NCI-H2227 treated with DMSO at 0.1 percent for 48 hours (cell line): ENCODE measurements at places on chromosomes 13 and 19.

GRCh38 chr13:32056316-32056715 lies 24.7 kb downstream of the FRY start:
- peak; percentile 45 for DNase-seq

DNA sequence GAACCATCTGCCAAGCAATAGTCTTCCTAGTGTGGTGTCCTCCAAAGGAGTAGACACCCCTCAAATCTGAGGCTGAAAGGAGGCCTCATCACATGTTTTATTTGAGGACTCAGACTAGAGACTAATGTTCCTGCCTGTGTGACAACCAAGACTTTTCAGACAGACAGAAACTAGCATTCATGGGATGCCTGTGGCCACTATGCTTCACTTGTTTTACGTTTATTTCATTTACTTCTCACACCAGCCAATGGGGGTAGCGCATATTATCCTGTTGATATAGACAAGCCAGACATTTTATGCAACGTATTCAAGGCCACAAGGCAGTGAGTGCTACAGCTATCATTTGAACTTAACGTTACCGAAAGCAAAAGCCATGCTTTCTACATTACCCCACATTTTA lies 391.7 kb upstream of the HTR2A start:
- no peak for DNase-seq

DNA sequence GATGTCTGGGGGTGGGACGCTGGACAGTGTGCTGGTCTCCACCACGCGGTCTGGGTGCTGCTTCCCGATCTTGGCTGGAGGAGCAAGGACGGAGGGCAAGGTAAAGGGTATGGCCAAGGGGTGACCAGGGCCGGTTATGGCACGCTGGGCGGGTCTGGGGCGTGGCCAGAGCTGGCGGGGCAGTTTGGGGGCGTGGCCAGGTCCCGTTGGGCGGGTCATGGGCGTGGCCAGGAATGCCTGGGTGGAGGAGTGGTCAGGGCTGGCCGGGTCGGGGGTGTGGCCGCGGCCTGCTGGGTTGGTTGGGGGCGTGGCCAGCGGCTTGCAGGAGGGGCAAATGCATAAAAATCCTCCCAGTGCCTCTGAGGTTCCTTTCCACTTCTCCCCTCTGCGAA lies 19.2 kb downstream of the GPX4 start:
- no peak for DNase-seq

GRCh38 chr19:50602935-50603334 lies 34.7 kb upstream of the LRRC4B start:
- DNase-seq = no peak

- DNase-seq = no peak
Observed at GRCh38 chr19:1632462-1633268, 19.8 kb downstream of the TCF3 start.

DNA sequence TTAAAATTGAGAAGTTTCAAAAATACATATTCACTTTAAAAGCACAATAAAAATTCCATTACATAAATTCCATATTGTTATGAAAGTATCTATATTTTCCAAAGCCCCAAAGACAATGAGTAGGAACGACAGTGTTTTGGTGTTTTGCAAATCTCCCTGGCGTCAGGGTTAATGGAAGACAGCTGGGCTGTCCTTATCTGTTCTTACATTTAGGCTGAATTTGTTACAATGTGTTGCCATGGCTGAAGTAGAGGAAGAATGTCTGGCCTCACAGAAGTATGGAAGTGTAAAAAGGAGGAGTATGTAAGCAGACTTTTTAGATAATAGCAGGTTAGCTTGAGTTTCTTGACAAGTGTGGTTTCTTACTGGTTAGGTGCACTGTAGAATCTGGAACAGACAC lies 124.4 kb upstream of the SPATA13 start:
- DNase-seq = no peak

GRCh38 chr19:33687481-33688170 lies 65.9 kb downstream of the CHST8 start:
- peak; percentile 61 for DNase-seq

- no peak for DNase-seq
Observed at GRCh38 chr19:6062274-6062673, 48.0 kb downstream of the RFX2 start.

- DNase-seq = no peak
Observed at GRCh38 chr13:113901642-113902041, 37.8 kb upstream of the GAS6 start.

DNA sequence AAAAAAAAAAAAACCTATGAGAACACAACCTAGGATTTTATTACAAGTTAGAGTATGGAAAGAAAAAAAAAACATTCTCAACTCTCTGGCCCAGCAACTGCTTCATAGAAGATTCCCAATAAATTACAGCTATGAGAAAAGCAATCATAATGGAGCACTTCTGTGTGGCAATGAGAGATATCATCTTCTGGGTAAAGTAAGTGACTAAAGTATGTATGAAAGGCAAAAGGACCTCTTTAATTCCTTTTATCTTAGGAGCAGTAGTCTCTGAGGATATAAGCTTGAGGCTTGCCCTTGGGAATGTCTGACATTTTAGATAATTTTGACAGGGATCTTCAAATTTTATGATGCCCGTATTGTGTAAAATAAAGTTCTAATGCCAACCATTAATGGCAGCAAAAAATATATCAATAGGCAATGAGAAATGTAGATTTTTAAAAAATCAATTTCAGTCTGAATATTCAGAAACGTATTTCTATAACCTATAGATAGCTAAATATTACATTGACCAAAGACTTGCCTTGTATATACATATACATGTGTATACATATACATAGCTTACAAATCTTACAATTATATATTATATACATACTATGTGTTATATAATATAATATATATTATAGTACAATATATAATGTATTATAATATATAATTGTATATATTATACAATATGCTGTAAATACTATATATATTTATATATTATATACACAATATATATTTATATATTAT lies 823.9 kb upstream of the SLITRK1 start:
- DNase-seq = no peak

DNA sequence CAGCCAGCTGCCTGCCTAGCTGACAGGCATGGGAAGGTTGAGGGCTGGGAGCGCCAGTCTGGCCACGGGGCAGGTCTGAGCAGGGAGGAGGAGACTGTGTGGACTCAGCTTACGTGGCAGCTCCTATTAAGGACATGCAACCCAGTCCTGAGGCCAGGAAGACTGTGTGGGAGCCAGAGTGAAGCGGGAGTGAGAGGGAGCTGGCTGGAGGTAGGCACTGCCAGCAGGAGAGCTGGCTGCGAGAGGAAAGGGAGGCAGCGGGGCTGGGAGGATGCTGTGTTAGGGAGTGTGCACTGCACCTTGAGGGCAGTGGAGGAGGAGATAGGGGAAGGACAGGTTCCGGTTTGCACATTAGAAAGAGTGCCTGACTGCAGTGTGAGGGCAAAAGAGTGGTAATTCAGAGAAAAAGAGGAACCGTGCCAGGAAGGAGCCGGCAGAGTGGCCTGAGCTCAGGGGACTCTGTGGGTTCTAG lies 99.2 kb downstream of the SLC7A1 start:
- DNase-seq = no peak

DNA sequence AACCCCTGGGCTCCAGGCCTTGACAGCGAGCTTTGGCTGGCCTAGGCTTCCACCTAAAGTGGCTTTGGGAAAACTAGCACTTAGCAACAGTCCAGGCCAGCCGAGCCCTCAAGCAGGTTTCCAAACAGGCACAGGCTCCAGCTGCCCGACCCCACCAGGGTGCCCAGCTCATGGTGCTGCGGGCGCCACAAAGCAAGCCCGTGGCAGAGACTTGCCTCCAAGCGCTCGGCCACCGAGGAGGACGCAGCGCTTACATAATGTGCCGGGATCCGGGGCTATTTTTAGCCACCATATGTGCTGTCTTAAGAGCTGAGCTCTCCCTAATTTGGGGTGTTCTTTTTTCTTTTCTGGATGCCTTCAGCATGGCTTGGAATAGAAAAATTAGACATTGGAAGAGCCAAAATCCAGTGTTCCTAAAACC lies 56.1 kb upstream of the F7 start:
- DNase-seq = no peak

DNA sequence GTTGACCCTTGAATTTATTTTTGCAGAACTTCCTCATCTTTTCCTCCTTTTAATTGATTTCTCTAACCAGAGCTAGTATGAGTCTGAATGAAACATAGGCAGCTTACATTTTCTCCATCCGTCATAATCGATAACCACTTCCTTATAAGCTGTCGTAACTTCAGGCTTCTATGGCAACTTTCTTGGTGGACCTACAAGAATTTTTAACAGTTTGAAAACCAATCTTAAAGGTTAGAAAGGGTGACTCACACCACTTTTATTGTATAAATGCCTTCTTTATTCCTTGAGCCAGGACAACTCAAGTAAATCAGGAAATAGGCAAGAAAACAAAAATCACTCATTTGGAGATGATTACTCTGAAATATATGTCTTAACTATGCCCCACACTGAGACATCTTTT lies 105.7 kb upstream of the KL start:
- no peak for DNase-seq

- DNase-seq = no peak
Observed at GRCh38 chr19:3065675-3066357, 3.5 kb upstream of the TLE5 start.

DNA sequence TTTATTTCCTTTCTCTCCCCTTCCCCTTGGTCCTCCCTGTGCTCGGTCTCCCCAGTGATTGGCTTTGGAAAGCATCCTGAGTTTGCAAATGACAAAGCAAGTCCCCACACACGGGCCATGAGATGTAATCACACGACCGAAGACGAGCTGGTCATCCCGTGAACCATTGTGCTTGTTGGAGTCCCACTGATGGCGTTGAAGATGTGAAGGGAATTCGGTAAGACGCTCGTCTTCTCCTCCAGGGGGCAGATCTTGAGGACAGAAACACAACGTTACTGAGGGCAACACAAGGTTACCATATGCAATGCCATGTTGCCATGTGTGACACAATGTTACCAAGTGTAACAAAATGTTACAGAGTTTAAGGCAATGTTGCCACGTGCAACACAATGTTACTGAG lies 42.0 kb upstream of the SLC15A1 start:
- DNase-seq = no peak

DNA sequence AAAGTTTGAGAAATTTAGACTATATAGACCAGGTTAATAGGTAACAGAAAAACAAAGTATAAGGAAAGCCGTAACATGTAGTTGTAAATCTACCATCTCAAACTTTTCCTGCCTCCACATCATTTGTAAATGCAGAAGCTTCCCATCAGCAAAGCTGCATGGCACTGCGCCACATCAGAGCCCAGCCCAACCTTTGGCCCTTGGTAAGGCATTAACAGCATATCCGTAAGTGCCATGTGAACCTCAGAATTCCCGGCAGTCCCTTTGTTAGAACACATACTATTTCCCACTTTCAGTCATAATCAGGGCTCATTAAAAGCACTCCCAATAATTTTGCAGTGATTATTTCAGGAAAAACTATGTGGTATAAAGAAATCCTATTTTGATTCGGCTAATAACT lies 51.6 kb downstream of the MPHOSPH8 start:
- no peak for DNase-seq

DNA sequence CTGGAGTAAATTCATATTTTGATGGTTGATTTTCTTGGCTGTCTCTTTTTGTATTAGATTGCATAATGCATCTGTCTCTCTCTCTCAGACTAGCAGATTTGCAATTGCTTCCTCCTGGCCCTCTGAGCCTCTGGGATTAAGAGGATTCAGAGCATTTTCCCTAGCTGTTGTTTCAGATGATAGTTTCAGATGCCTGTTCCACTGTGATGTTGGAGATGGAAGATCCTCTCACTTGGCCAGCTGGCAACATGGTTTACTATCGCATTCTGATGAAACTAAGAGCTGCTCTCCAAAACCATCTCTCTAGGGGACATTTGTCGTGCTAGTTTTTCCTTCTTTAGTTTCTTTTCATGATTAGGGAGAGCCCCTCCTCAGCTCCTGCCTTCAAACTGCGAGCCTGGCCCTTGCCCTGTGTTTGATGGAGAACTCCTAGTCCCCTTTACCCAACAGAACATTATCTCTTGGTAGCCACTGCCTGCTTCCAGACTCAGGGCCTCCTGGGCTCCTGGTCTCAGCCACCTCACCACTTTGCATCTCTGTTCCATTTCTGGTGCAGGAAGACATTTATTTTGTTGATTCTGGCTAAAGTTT lies 244.6 kb downstream of the B3GLCT start:
- no peak for DNase-seq

DNA sequence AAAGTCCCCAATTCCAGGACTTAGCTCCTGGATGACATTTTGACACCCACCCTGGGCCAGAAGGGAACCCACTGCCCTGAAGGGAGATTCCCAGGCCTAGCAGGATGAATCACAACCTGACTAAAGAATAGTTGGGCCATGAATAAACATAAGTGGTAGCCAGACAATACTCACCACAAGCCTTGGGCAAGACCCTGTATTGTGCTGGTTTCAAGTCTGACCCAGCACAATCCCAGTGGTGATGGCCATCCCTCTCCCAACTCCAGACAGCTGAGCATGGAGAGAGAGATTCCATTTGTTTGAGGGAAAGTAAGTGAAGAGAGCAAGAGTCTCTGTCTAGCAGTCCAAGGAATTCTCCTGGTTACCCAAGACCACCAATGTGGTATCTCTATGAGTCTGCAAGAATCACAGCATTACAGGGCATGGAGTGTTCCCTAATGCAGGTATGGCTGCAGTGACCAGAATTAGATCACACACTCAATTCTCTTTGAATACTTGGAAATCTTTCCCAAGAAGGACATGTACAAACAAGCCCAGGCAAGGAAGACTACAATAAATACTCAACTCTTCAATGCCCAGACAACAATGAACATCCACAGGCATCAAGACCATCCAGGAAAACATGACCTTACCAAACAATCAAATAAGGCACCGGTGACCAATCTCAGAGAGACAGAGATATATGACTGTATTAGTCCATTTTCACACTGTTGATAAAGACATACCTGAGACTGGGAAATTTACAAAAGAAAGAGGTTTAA lies 158.0 kb downstream of the VWA8 start:
- no peak for DNase-seq

- DNase-seq = no peak
Observed at GRCh38 chr19:4705413-4706131, 18.1 kb downstream of the DPP9 start.

DNA sequence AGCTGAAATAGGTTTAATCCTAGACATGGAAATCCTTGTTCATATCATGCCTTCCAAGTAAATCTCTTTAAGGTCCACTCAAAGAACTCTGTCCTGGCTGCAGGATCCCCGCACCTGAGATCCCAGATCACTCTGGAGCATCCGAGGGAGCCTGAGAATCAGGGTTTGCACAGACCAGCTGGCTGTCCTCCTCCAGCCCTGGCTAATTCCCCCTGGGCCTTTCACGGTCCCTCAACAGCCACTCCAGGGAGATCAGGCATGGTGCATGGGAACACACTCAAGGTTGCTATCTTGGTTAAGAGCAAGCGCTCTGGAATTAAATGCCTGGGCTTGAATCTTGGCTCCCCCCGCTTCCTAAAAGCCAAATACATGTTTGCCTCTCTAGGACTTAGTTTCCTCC lies 130.8 kb downstream of the IRS2 start:
- DNase-seq = no peak

GRCh38 chr13:112056739-112057438 lies 10.1 kb upstream of the SOX1 start:
- DNase-seq = peak; percentile 7
